Suppressor macrophage treated with lipopolysaccharide for 1 hour (primary cell): ENCODE measurements at places on chromosomes 1 and 21.
A peak's percentile ranks its signal among the peaks of the same experiment; 100 is the strongest.

DNA sequence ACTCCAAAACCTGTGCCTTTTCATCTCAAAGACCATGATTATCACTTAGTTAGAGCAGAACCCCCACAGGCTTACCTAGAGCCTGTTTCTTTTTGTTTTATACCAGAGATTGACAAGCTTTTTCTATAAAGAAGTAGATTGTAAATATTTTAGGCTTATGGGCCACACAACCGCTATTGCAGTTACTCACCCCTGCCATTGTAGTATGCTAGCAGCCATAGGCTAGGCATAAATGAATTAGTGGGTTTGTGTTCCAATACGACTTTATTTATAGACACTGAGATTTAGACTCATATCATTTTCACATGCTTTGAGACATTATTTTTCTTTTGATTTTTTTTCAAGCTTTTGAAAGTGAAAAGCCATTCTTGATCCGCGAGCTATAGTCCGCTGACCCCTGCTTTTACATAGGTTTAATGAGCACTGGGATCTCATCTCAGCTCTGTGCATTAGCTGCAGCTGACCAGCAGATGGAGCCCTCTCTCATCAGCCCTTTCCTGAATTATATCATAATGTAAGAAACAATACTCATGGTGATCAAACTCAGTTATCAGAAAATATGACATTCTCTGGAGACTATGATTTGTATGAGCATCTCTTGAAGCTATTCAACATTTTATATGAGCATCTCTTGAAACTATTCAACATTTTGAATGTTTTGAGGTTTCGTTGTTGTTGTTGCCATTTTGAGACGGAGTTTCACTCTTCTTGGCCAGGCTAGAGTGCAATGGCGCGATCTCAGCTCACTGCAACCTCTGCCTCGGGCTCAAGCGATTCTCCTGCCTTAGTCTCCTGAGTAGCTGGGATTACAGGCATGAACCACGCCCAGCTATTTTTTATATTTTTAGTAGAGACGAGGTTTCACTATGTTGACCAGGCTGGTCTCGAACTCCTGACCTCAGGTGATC, 111.9 kb upstream of the L1TD1 start:
- DNase-seq, result peak; percentile 54

DNA sequence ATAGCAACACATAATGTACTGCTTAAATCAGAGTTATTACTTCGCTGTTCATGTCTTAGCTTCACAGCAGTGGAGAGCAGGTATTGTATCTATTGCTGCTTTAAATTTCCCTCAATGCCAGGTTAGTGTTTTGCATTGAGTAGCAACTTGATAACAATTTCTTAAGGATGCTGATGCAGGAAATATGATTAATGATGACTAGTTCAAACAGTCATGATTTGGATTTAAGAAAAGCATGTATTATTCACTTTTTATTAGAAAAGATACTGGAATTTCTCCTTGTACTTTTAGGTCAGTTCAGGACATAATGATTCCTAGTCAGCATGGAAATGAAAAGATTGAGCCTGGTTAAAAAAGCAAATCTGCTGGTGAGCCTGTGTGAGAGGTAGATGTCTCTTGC, 67.2 kb upstream of the ARHGAP29 start:
- no peak for DNase-seq

- no peak for DNase-seq
Observed at GRCh38 chr21:29149808-29150425, 19.5 kb downstream of the MAP3K7CL start.

DNA sequence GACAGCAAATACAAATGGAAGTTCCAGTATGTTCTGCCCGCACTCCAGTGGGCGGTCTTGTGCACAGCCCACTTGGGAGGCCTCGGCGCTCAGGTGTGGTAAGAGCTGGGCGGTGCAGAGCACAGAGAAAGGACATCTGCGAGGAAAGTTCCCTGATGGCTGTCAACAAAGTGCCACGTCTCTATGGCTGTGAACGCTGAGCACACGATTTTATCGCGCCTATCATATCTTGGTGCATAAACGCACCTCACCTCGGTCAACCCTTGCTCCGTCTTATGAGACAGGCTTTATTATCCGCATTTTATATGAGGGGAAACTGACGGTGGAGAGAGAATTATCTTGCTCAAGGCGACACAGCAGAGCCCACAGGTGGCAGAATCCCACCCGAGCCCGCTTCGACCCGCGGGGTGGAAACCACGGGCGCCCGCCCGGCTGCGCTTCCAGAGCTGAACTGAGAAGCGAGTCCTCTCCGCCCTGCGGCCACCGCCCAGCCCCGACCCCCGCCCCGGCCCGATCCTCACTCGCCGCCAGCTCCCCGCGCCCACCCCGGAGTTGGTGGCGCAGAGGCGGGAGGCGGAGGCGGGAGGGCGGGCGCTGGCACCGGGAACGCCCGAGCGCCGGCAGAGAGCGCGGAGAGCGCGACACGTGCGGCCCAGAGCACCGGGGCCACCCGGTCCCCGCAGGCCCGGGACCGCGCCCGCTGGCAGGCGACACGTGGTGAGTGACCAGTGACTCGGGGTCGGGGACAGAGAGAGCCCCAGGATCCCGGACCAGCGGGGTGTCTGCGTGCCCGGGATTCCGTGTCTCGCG, at the start of gene IL12RB2:
Gene IL12RB2, plus strand, starts transcription at position 623 of the 810 bp plus-strand sequence. CDS start 12,496 bp downstream, outside the sequence.
- peak; percentile 39 for DNase-seq

GRCh38 chr1:172134087-172134731, 286.3 kb upstream of the C1orf105 start:
- DNase-seq, result no peak

GRCh38 chr1:41383094-41383852, 22.0 kb downstream of the FOXO6 start:
- peak; percentile 73 for DNase-seq

GRCh38 chr1:203797948-203798655, 2.7 kb downstream of the ZBED6 start:
- DNase-seq, result no peak

DNA sequence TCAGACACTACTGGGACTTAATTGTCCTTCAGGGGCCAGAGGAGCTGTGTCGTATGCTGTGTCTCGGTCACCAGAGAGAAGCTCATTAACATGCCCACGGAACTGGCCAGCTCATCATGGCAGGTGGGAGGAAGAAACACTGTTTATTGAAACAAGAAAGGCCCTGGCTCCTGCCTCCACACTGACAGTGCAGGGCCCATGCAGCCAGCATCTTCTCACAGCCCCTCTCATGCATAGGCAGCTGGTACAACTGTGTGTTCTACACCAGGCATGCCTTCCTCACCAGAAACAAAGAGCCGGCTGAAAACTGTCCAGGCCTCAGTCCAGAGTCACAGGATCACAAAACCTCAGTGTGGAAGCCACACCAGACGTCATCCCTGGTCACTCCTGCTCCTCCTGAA, 106.0 kb downstream of the UBE2U start:
- no peak for DNase-seq

DNA sequence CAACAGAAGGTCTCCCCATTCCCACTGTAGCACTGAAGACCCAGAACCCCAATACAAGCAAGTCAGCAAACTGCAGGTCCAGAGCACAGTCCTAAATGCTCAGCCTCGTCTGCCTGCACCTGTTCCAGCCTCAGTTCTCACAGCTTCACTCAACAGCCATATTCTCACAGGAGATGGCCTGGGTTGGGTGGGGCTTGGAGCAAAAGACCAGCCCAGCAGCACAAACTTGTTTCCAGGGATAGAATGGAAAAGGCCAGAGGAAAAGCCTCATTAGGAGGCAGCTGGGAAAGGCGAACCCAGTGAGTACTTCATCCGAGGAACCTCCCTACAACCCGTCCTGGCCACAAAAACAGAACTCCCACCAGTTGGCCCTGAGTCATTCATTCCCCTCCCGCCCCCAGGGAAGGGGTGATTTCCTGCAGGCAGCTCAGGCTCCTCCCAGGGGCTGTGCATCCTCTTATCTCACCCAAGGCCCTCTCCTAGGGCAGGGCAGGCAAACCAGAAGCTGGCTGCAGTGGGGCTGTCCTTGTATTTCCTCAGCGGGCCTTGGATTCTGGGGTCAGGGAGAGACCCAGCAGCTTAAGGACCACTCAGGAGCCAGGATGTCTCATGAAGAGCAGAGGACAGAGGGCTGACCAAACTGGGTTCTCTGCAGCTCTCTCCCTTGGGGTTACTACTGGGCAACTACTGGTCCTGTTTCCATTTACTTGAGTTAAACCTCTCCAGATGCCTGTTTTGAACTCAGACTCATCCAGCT, 7.4 kb upstream of the MPL start:
- peak; percentile 95 for DNase-seq

DNA sequence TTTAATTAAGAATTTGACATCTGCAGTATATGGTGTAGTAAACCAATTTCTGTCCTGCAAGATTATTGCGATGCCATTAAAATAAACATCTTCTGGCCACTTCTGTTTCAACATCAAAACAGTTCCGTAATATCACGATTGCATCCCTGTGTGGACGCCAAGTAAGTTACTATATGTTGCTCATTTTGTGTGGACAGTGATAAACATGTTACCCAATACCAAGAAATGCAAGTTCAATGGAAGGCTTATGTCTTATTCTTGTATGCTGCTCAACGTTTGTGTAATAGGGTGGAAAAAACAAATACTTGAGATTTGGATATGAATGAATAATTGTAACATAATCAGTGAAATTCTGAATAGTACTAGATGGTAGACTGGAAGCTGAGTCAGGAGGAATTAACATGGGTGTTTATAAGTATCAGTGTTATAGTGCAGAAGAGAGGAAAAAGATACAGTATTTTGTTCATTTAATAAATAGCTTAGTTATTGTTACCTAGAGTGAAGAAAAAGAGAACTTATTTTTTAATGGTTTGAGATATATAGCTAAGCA, 15.2 kb downstream of the TTC3 start:
- no peak for DNase-seq

GRCh38 chr21:18070392-18070791, 174.2 kb upstream of the CHODL start:
- no peak for DNase-seq

DNA sequence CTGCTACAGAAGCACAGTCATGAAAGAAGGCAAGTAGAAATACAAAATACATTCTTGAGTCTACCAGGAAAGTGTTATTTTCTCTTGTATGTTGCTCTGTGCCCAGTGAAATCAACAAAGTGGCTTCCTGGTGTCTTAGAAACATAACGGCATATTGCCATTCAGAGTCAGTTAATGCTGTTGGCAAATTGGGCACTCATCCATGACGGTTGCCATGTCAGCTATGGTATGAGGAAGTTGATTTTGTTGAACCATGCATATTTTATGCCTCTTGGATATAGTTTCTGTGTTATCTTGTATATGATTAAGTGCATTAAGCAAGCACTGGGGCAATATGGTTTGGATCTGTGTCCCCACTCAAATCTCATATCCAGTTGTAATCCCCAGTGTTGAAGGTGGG, 153.1 kb upstream of the CXADR start:
- no peak for DNase-seq

DNA sequence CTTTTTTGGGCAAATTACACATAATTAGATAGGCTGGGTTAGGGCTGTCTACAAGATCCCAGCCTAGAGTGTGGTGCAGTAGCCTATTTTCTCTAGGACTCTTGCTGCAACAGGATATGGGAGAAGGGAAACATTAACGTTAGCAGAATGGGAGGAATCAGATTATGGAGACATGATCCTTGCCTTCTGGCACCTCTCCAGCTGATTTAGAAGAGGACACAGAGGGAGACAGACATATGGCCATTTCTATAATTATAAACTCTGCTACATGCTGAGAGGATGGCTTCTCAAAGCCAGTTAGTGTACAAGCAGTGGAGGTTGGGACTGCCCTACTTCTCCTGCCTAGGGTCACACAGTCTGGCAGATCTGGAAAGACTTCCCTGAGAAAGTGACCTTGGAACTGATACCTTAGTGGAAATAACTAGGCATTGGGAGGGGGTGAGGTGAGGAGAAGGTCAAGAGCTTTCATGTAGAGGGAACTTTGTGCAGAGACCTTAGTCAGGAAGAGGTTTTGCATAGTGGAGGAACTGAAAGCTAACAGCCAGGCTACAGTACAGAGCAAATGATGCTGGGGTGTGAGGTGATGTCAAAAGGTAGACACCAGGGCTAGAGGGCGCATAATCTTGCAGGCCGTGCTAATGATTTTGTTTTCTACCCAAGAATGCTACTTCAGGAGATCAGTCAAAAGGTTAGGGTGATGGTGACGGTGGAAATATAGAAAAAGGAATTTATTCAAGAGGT, 1.2 kb upstream of the CD1D start:
- DNase-seq, result peak; percentile 40

GRCh38 chr1:12076425-12077005, 13.4 kb downstream of the TNFRSF8 start:
- DNase-seq, result no peak

DNA sequence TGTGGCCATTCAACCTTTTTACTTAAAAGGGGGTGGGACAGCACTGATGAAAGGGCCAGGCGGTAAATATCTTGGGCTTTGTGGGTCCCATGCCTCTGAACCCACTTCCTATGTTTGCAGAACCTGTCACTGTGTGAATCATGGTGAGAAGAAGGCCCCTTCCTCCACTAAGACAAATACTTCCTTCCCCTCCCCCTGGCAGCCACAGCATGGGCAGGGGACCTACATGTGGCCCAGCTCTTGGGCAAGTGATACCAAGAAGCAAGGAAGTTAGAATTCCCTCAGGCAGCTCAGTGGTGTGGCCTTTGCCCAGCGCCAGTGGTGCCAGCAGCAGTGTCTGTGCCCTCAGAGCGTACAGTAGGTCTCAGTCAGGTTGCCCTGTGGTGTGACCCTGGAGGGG, 168.6 kb downstream of the TRIM33 start:
- peak; percentile 29 for DNase-seq

GRCh38 chr1:223714849-223715603, 2.7 kb downstream of the CAPN2 start:
- DNase-seq, result peak; percentile 38

- DNase-seq, result no peak
Observed at GRCh38 chr1:192363177-192363576, 46.4 kb downstream of the RGS21 start.

- DNase-seq, result no peak
Observed at GRCh38 chr1:56688522-56689026, 43.5 kb downstream of the PRKAA2 start.

- DNase-seq, result no peak
Observed at GRCh38 chr1:10621906-10622305, 147.2 kb downstream of the PEX14 start.
